ENCODE measurements at places on chromosomes 16 and 17.
A peak's percentile ranks its signal among the peaks of the same experiment; 100 is the strongest.

GRCh38 chr17:45656527-45657181, 127.5 kb upstream of the CRHR1 start:
- DNase-seq = peak; percentile 8

- DNase-seq = no peak
Observed at GRCh38 chr16:10045291-10045775, 136.9 kb downstream of the GRIN2A start.

DNA sequence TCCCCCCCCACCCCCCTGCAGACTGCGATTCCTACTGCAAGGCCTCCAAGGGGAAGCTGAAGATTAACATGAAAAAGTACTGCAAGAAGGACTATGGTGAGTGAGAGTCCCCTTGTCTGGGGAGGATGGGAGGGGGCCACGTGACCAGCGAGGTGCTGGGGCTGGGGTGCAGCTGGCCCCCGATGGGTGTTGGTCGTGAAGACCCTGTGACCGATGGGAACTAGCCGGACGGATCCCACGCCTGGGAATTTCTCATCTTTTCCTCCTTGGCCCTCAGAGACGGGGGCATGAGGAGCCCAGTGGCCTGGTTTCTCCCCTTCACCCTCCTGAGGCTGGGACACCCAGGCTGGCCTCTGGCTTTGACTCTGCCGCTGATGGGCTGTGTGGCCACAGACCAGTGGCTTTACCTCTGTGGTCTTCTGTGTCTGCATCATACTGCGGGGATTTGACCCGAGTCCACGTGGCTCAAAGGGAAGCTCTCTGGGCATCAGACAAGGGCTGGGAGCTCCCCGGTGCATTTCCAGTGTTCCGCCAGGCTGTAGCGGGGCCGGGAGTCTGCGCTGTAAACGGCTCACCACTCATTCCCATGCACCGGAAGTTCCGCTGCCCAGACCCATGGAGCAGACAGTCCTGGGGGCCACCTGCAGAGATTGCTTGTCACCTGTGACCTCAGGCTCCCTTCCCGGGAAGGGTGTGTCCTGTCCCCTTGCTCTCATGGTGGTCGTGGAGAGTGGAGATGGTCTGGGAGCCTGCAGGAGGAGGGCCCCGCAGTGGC, 200.0 kb downstream of the NTN1 start:
- no peak for DNase-seq

GRCh38 chr16:16121185-16121727, 102.0 kb downstream of the ABCC6 start:
- no peak for DNase-seq

- no peak for DNase-seq
Observed at GRCh38 chr16:56423584-56424403, 1.6 kb downstream of the AMFR start.

- DNase-seq = peak; percentile 73
Observed at GRCh38 chr17:66727634-66728570, 107.0 kb upstream of the CACNG5 start.

DNA sequence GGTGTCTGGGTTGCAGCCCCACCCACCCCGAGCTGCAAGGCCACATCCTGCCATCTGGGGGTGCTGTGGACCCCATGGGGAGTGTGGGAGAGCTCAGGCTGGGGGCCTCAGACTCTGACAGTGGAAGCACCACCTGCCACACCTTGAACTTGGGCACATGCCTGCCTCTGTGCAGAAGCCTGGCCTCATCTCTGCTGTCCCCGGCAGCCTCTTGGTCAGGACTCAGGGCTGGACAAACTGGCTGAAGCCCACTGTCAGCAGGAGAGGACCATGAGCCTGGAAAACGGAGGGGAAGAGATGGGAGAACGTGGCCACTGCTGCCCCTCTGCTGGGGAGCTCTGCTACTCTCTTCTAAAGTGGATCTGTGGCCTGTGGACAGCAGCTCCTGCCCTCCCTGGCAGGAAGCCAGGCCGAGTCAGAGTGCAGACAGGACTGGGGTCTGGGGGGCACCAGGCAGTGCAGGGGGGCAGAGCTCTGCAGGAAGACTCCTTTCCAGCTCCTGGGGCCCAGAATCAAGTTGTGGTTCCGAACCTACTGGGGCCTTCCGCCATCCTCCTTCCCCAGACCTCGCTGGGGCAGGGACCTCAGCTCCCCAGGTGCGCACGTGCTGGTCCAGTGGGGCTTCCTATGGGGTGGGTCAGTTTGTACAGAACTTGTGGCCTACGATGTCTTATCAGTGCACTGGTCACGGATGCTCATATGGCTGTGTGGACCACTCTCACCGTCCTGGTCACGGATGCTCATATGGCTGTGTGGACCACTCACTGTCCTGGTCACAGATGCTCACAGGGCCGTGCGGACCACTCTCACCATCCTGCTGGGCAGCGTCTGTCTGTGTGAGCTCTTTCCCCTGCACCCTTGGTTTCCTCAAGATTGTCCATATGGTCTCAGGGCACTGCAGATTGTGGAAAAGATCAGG, 207.7 kb downstream of the LAT start:
- DNase-seq = peak; percentile 52

DNA sequence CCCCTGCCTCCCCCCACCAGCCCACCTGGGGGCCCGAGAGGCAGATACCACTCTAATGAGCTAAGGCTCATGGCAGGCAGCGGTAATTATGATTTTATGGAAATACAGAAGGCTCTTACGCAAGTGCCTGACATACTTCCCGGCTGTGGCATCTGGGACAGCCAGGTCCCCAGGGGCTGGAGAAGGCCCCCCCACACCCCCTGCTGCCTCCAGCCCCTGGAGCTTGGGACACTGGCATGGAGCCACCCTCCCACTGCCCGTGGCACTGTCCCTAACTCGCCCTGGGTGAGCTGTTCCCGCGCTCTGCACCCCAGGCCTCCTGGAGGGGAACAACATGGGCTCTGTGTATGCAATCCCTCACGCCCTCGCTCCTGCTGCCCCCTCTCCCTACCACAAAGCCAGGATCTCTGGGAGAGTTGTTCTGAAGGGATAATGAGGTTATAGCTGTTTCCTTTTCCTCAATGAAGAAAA, 5.4 kb upstream of the STAC2 start:
- DNase-seq = no peak

GRCh38 chr16:87350681-87351319, 32.8 kb downstream of the FBXO31 start:
- DNase-seq = no peak

GRCh38 chr16:30018731-30019158, 4.3 kb upstream of the C16orf92 start:
- DNase-seq = no peak

- DNase-seq = no peak
Observed at GRCh38 chr16:10579965-10580882, at the start of gene EMP2. Gene EMP2, minus strand, starts transcription at chr16:10580598. Its CDS starts 32,981 bp downstream, at chr16:10547617.

DNA sequence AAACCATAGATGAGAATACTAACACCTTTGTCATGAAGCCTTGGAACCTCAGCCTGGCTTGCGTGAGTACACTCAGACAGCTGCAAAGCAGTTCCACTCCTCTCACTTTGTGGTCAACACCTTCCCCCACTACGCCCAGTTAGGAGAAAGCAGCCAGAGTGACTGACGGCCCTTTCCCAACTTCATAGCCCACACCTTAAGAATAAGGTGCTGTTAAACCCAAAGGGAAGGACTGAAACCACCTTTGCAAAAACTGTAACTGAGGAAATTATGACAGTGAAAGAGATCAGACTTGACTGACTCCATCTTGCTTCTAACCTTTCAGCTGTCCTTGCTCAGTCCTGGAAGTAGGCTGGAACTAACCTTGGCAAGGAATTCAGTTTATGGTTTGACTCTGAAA, 13.7 kb downstream of the N4BP1 start:
- peak; percentile 79 for DNase-seq

DNA sequence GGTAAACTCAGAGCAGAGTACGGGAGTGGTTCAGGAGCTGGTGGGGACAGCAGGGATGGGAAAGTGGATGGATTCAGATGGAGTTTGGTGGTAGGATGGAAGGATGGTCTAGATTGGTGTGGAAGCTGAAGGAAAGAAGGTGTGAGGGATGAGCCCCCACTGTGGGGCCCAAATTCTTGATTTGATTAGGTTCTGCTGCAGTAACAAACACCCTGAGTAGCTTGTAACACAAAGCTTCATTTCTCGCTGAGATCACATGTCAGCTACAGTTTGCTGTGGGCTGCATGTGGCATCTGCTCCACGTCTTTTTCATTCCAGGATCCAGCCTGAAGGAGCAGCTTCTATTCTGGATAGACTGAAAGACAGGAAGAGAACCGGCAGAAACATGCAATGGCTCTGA, 143.8 kb downstream of the IRX3 start:
- DNase-seq = no peak

DNA sequence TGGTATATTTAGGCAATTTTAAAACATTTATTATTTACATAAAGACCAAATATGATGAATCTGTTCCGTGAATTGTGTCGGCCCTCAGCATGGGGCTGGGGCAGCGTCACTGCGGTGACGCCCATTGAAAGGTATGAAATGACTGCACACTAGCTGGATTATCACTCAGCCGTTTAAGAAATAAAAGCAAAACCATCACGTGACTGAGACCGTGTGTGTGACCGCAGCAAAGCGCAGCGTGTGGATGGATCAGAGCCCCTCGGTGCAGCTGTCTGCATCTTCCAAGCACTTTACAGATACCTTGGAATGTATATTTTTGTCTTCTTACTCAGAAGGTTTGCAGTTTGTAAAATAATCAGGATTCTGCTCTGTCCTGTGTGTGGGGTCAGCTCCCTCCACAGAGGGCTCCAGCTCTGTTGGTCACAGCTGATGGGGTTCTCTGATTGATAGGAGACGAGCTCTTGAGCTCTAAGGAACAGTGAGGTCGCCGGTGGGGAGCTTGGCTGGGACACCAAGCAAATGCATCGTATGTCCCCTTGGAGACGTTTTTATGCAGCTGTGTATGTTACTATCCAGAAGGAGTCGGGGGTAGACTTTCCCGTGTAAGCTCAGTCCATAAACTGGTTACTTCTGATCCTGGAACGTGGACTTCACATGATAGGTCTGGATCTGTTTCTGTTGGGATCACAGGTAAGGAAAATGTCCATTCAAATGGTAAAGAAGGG, 45.1 kb downstream of the WDR45B start:
- DNase-seq = no peak

DNA sequence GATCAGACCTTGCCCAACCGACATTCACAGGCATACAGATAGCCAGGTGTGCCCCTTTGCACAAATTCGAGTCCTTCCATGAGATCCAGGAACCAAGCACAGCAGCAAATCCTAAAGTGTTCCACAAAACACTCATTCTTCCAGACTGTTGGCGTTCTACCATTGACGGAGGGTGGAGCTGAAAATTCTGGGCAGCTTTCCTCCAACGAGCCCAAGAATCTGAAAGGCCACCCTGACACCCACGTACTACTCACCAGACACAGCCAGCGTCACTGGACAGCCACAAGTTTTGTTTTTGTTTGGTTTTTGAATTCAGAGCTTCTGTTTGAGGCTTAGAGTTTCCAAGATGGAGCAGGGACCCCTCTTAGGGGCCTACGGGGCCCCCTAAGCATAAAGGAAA, 83.8 kb downstream of the PMP22 start:
- no peak for DNase-seq

GRCh38 chr17:29060475-29060874, 17.5 kb downstream of the PIPOX start:
- DNase-seq = no peak

DNA sequence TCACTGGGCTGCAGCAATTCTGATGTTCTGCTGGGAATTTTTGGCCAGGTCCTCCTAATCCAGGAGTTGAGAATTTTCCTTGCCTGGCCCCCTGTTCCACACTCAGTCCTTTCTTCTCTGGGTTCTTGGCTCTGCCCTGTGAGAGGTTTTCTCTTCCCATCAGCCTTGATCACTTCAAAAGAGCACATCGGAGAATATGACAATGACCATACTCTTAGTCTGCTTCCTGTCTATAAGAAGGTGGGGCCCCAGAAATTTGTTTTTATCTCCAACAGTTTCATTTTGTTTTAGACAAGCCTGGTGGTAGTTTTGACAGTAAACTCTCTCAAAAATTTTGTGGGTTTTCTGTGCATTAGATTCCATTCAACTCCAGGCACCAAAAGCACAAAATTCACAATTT, 70.7 kb downstream of the C17orf67 start:
- no peak for DNase-seq

GRCh38 chr16:11350921-11351335, 5.7 kb downstream of the RMI2 start:
- DNase-seq = no peak

DNA sequence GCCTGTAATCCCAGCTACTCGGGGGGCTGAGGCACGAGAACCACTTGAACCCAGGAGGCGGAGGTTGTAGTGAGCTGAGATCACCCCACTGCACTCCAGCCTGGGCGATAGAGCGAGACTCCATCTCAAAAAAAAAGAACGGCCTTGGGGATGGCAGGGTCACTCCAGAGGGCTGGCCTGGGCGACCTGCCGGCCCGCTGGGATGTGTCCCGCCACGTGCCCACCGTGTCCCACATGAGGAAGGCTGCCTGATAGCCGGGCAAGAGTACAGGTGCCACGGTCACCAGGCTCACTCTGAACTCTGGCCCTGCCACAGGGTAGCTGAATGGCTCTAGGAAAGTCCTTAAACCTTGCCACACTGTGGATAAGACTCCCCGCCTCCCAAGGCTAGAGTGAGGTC, 67.5 kb downstream of the COG7 start:
- no peak for DNase-seq

DNA sequence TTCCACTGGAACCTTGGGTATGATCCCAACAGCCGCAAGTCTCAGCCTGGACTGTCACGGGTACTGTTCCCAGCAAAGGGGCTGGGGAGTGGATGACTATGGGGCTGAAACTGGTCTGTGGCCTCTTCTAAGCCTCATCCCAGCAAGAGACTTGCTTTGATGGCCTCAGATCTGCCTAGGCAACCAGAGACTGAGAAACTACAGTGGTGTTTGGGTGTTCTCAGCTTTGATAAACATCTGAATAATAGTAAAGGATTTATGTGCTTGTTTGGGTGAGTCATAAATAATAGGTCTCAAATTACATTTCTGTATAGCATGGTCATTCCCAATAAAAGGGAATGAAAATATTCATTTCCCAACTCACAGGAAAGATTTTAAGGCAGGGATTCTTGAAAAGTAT, 30.2 kb upstream of the ULK2 start:
- DNase-seq = no peak

GRCh38 chr17:53971361-53971760, 148.6 kb downstream of the KIF2B start:
- no peak for DNase-seq

- DNase-seq = no peak
Observed at GRCh38 chr16:1089822-1090619, 6.0 kb downstream of the C1QTNF8 start.

DNA sequence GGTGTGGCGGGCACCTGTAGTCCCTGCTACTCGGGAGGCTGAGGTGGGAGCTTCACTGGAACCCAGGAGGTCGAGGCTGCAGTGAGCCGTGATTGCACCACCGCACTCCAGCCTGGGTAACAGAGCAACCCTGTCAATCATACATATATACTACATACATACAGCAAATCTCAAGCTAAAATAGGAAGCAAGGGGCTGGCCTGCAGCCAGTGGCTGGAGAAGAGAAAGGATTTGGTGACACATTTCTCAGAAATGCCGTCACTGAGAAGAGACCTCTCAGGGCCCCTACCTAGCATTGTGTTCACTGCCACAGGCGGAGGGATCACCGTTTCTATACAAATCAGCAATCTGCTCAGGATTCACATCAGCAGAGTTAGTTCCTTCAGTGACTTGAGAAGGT, 16.9 kb downstream of the NARF start:
- no peak for DNase-seq

GRCh38 chr17:63855185-63855584, 12.7 kb upstream of the SMARCD2 start:
- peak; percentile 34 for DNase-seq
